ENCODE measurements at places on chromosomes 12 and 14.

GRCh38 chr14:100488057-100488456, 99.2 kb downstream of the BEGAIN start:
- no peak for DNase-seq

GRCh38 chr14:77086951-77087350, 11.1 kb upstream of the CIPC start:
- no peak for DNase-seq

GRCh38 chr14:99754141-99755067, 38.8 kb upstream of the EML1 start:
- DNase-seq: no peak

GRCh38 chr12:54750-55535, 11.6 kb upstream of the IQSEC3 start:
- DNase-seq: no peak

DNA sequence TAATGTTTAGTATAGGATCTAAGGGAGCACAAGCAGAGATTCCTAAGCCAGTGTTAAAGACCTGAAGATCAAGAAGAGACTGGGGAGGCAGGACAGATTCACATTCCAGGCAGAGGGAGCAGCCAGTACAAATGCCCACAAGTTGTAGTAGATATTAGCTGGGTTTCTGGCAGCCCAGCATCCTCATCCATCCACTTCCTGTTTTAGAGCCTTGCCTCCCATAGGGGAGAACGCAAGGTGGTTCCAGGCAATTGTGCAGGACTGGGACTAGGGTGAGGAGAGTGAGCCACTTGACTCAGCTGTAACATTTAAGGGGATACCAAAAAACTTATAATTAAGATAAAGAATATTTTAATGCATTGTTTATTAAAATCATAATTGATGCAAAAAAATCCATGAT, 71.3 kb upstream of the PSMA6 start:
- no peak for DNase-seq

Measured in hematopoietic multipotent progenitor cell (in vitro differentiated cells).